ENCODE measurements at places on chromosomes 2 and 18. TPM values are rescaled to one million over a fixed set of nuclear protein-coding genes. Genes with fewer than 3 reads are reported as not detected.

TOGARAM2 gene
- total RNA-seq: not detected

HRH4 gene
- total RNA-seq: not detected

RIT2 gene
- not detected for total RNA-seq

ACOXL gene
- 0.10 TPM for total RNA-seq

CPSF3 gene
- total RNA-seq: 29.1 TPM

C18orf54 gene
- 5.7 TPM for total RNA-seq

PDE11A gene
- total RNA-seq: not detected

FBXO48 gene
- total RNA-seq: 0.19 TPM

STK39 gene
- 9.4 TPM for total RNA-seq

MFSD2B gene
- not detected for total RNA-seq

RAD51AP2 gene
- total RNA-seq: not detected

PAIP2B gene
- 0.47 TPM for total RNA-seq

WNT10A gene
- total RNA-seq: not detected

ANKRD30B gene
- 0.70 TPM for total RNA-seq

IL36B gene
- total RNA-seq: not detected

GRB14 gene
- total RNA-seq: 3.2 TPM

MLPH gene
- 27.2 TPM for total RNA-seq

CSRNP3 gene
- total RNA-seq: 0.47 TPM

RAB12 gene
- 61.5 TPM for total RNA-seq

SLC1A4 gene
- total RNA-seq: 10.9 TPM

SPATA3 gene
- total RNA-seq: not detected

RAB6D gene
- not detected for total RNA-seq

DOK6 gene
- total RNA-seq: 1.2 TPM

EN1 gene
- not detected for total RNA-seq

TUBB8B gene
- total RNA-seq: not detected

FSHR gene
- total RNA-seq: not detected

SNED1 gene
- total RNA-seq: 41.3 TPM

KLHL30 gene
- not detected for total RNA-seq

CIB4 gene
- total RNA-seq: not detected

ICOS gene
- not detected for total RNA-seq

ACVR1C gene
- 0.06 TPM for total RNA-seq

ZC3H6 gene
- 2.5 TPM for total RNA-seq

MTCL1 gene
- 25.6 TPM for total RNA-seq

CFAP221 gene
- 1.1 TPM for total RNA-seq

CDH7 gene
- total RNA-seq: 0.19 TPM

COL4A3 gene
- not detected for total RNA-seq

REEP1 gene
- 0.06 TPM for total RNA-seq

SERPINB4 gene
- total RNA-seq: not detected

ASAP2 gene
- 71.6 TPM for total RNA-seq

AFG3L2 gene
- total RNA-seq: 39.3 TPM

NCKAP5 gene
- total RNA-seq: 9.9 TPM

ESPNL gene
- 0.53 TPM for total RNA-seq

UCN gene
- 1.4 TPM for total RNA-seq

CNTNAP5 gene
- not detected for total RNA-seq

UGT1A8 gene
- total RNA-seq: not detected

GCG gene
- total RNA-seq: not detected

LCT gene
- not detected for total RNA-seq

DSEL gene
- 7.6 TPM for total RNA-seq

LYPD6B gene
- total RNA-seq: 1.3 TPM

ITPRIPL1 gene
- total RNA-seq: 2.0 TPM

SLC8A1 gene
- total RNA-seq: 1.2 TPM

SRD5A2 gene
- not detected for total RNA-seq

MAP3K19 gene
- total RNA-seq: not detected

LYPD6 gene
- 1.1 TPM for total RNA-seq

CDCA7 gene
- 6.3 TPM for total RNA-seq

GPR155 gene
- total RNA-seq: 3.8 TPM

CYP26B1 gene
- 0.44 TPM for total RNA-seq

TEKT4 gene
- not detected for total RNA-seq

Measured in glomerular endothelial cell (primary cell).